ENCODE measurements at places on chromosomes 2 and 18.
A peak's percentile ranks its signal among the peaks of the same experiment; 100 is the strongest.

- no peak for DNase-seq
These were observed 41.5 kb downstream of the TANC1 start for GRCh38 chr2:159009940-159010339.

DNA sequence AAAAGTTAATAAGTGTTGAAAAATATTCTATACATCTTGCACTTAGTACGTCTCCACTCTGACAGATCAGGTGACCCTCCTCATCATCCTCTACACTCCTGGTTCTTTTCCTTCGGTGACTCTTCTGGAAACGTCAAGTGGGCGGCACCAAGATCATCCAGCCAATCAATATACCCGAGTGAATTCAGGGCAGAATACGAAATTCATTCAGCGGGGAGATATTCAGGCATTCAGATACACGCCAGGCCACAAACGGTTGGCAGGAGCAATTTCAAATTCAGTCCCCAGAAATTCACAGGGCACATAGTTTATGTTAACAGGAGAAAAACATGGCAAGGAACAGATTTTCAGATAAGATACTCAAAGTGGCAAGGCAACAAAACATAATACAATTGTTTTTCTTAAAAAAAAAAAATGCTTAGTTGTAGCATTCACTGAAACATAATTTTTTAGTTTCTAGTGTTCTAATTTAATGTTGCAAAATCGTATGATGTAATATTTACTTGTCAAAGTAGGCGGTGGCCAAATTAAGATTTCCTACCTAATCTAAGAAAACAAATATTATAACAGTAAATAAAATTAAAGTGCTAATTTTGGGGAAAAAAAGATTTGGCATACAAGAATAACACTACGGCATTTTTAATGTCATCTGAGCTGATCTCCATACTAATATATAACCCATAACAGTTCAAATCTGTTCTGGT is 4.2 kb downstream of the CLK1 start:
- DNase-seq = no peak

GRCh38 chr2:101958061-101958460 is 33.7 kb upstream of the IL1R2 start:
- no peak for DNase-seq

DNA sequence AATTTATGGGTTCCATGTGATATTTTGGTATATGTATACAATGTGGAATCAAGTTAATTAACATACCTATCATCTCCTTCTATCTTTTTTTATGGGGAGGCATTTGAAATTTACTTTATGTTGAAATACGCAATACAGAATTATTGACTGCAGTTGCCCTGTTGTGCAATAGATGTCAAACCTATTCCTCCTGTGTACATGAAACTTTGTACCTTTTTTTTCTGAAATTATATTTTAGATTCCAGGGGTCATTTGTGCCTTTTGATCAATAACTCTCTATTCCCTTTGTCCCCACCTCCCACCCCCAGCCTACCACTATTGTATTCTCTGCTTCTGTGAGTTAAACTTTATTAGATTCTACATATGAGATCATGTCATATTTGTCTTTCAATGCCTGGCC is 369.9 kb downstream of the FSIP2 start:
- no peak for DNase-seq

DNA sequence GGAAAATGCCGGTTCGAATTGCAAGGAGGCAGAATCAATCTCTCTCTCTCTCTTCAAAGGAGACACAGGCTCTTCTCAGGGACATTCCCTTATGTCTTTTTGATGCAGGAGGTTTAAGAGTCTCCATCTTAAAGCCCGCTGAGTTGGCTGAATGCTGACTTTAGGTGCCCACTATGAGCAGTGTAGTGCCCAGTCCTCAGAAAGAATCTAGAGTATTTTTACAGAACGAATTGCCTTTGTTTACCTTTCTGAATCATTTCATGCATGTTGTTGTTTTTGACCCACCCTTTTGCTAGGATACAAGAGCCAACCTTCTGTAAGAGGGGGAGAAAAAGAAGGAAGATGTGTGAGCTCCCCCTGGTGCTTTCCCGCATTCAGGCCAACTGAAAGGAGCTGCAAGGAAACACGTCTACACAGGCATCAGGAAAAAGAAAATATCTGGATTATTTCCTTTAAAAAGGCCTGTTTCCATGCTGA is 193.5 kb upstream of the TCF4 start:
- DNase-seq = peak; percentile 72

GRCh38 chr2:179059026-179059700 is 9.2 kb upstream of the CCDC141 start:
- no peak for DNase-seq
